Activated CD8-positive, alpha-beta memory T cell treated with anti-CD3 and anti-CD28 coated beads for 24 hours (primary cell): ENCODE measurements at places on chromosomes 2 and 18.

- DNase-seq, result no peak
Measured at GRCh38 chr2:239569401-239570090, 168.7 kb upstream of the HDAC4 start.

- no peak for DNase-seq
Measured at GRCh38 chr2:48120759-48121242, 214.5 kb upstream of the FBXO11 start.

DNA sequence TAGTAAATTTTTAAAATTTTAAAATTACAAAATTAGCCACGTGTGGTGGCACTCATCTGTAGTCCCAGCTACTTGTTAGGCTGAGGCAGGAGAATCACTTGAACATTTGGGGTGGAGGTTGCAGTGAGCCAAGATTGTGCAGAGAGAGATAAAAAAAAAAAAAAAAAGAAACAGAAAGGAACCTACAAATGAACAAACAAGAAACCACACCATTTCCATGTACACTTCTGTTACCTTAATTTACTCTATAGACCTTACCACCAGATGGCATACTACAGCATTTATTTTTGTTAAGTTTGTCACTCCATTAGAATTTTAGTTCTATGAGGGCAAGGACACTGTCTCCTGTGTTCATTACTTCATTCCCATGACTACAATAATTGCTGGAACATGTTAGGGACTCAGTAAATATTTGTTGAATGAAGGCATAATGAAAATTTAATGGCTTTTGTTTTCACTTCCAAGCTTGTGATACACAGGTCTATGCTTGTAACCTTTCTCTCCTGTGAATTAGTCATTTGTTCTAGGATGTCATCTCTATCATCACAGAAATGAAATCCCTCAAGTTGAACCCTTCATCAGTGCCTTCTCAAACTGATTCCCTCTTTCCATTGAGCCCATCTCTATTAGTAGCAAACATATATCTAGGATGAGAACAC, 76.0 kb downstream of the ARHGAP15 start:
- DNase-seq, result no peak

GRCh38 chr2:237315170-237315828, 98.7 kb downstream of the COL6A3 start:
- DNase-seq, result no peak
